Stimulated activated CD8-positive, alpha-beta memory T cell treated with anti-CD3 and anti-CD28 coated beads, Interleukin-4, amount 100 ng/mL, for 4 hours (primary cell): ENCODE measurements at places on chromosomes 1 and 21.

DNA sequence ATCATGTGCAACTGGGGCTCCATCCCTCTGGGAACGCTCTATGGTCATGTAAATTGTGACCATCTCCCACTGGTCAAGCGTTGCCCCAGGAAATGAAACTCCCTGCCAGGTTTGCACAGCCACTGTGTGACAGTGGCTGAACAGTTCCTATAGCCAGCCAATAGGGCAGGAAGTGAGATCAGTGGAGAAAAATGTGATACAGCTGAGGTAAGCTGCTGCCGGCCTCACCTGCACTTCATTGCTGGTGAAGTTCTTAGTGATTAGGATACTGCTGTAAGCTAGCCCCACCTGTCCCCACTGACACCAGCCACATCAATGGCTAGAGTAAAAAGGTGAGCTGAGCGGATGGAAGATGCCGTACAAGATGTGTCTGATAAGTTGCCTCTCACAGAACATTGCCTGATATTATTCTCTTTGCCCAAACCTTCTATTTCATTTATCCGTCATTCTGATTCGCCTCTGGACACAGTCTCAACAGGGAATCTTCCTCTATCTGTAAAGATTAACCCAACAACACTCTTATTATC is 38.4 kb upstream of the CDC42BPA start:
- DNase-seq: no peak

DNA sequence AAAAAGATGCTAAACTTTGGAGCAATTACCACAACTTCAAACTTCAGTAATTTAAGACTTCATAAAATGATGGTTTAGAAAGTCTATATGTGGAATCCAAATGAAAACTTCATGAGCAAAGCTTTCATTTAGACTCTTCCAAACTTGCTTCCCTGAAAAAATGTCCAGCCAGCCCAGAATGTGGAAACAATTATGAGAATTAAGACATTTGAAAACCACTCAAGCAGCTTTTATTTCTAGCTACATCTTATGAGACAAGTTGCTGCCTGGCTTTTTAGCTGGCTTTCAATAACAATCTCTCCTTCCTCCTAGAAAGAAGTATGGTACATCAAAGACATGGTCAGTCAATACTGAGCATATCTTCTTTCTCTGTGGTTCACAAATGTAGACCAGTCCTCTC is 21.8 kb downstream of the LPAR3 start:
- no peak for DNase-seq

DNA sequence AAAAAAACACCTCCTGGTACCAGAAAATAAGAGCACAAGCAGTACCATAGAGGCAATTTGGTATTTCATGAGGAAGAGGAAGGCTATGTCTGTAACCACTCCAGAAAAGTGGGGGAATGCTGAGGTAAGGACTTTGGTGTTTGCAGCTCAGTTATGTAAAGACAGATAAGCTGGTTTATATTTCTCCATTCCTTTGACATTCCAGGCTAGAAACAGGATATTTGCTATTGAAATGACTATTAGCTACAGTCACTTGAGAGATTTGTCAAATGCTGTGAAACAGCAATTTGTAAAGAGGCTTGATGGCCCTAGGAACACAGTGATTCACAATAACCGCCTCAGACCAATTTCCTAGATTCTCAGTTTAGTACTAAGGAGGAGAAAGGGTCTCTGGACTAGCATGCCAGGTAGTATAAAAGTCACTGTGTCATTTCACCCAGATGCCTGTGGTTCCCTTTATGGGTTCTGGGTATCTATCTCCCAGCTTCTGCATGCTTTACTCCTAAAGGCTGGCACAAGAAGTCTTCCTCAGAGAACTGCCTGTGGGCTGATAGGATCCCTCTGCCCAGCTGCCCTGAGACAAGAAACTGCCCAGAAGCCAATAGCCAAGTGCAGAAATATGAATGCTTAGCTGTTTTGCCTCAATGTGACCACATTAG is 80.5 kb downstream of the VCAM1 start:
- no peak for DNase-seq

DNA sequence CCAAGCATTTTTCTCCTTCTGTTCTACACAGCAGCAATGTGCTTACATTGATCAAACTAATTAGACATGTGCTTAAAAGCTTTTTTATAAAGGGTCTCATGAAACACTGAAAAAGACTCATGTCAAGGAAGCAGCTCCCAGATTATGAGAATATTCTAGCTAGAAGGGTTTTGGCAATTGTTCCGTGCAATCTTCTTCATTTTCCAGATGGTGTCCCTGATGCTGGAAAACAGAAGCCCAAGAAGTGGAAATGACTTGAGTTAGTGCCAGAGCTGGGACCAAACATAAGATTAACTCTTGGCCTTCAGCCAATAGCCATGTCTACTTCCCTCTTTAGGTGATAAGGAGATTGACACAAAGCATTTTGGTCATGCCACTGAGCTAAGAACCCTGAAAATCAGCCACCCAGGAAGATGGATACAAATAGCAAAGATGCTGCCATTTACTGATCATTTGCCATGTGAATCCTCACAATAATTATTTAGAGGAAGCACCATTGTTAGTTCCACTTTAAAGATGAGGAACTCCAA is 110.8 kb downstream of the MATN1 start:
- no peak for DNase-seq

- DNase-seq: no peak
Observed at GRCh38 chr1:173915596-173915995, 1.5 kb downstream of the SERPINC1 start.

GRCh38 chr1:62286786-62287224 is 32.4 kb downstream of the KANK4 start:
- no peak for DNase-seq

DNA sequence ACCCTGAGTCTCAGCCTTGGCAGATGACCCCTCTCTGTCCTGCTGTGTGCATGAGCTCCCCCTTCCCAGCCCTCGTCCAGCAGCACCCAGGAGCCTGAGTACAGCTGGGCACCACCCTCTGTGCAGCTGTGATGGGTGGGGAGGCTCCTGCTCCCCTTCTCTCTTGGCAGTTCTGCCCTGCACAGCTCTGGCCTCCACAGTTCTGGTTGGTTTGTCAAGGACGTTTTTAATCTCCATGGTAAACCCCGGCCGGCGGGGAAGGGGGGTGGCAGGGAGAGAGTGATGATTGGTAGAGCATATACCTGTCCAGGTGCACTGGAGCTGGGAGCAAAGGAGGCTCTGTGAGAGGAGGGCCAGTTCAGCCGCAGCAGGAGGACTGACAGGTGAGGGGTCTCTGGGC is at the start of gene CLCNKA:
Gene CLCNKA (plus strand): TSS at position 356 of the 400 bp plus-strand sequence. CDS start 584 bp downstream, outside the sequence.
- DNase-seq: no peak

DNA sequence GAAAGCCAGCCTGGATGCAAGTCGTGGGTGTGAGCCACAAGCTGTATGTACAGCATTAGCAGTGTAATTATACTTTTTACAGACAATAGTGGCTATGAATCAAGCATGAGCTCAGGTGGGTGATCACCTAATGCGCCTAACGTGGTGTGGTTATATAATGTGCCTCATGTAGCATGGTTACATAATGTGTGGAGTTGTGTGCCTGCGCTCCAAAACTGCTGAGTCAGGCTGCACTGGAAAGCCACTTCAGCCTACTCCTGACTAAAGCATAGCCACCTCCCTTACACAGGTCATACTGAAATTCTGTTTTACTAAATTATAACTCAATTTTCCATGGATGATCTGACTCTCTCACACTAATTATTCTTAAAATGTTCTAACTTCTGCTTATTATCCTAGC is 69.8 kb downstream of the KCNT2 start:
- no peak for DNase-seq

DNA sequence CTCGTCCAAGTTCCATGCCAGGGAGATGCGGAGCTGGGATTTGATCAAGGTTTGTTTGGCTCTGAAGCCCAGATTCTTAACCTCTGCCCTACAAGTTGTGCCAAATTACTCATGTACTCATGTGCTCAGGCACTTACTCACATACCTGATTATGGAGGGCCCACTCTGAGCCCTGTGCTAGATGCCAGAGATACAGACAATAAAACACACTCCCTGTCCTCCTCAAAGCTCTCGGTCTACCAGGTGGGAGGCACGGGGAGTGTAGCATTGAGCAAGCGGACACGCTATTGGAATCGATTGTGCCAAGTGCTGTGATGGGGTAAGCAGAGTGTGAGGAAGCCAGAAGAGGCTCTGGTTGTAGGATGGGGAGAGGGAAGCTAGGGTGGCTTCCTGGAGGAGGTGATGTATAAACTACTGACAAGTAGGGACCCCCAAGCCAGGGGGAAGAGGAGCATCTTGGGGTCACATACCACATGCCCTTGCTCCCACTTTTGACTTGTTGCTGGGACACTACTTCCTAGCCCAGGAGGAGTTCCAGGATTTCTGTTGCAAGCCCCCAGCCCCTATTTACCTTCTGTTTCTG is 49.8 kb upstream of the IFNLR1 start:
- DNase-seq: no peak
